Suppressor macrophage (primary cell): ENCODE measurements at places on chromosomes 3 and 15.
A peak's percentile ranks its signal among the peaks of the same experiment; 100 is the strongest.

- peak; percentile 58 for DNase-seq
These were observed 56.6 kb upstream of the PRTG start for GRCh38 chr15:55799291-55800212.

DNA sequence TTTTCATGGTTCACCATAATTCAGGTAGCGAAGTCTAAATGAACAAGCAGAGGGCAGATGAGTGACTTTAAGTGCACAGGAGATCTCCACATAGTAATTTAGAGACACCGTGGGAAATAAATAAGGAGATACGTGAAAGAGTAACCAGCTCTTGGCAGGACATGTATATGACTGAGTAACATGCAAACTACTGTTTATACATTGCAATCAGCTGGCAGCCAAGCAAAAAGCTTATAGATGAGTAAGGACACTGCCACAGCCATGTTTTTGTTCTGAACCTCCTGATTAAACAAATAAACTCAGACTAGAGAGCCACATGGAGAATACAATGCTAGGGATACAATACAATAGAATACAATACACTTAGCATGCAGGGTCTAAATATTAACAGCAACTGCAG lies 252.4 kb downstream of the FHIT start:
- DNase-seq: no peak

- DNase-seq: no peak
These were observed 96.5 kb downstream of the ARHGEF26 start for GRCh38 chr3:154217671-154218070.

DNA sequence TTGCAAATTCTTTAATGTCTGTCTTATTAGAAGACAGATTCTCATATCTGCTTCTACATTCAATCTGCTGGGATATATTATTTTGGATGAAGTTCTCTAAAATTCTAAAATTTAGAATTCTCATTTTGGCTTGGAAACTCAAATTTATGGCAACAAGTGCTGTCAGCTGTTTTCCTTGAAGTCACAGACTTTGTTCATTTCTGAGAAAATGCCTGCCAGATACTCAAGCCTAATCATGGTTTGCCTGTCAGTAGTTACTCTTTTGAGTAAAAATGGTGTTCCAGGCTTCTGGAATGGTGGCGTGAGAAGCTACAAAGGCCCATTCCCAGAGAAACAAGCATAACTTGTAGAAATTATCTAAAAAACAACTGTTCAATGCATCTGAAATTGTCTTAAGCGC lies 115.8 kb downstream of the CTNNB1 start:
- DNase-seq: no peak

GRCh38 chr3:193772422-193772763 lies 179.4 kb downstream of the OPA1 start:
- DNase-seq: no peak
